Cardiac ventricle fibroblast (primary cell): ENCODE measurements at places on chromosomes 16 and 17. TPM values are rescaled to one million over a fixed set of nuclear protein-coding genes. Genes with fewer than 3 reads are reported as not detected.

Gene STARD3
- total RNA-seq: 23.1 and 31.5 TPM in 2 replicates

Gene COX11
- total RNA-seq: 34.0 and 41.4 TPM in 2 replicates

Gene SEPTIN12
- not detected in 2 replicates for total RNA-seq

Gene MGAT5B
- total RNA-seq: 0.12 and 0.15 TPM in 2 replicates

Gene MPP2
- 7.1 and 7.6 TPM in 2 replicates for total RNA-seq

Gene TVP23A
- total RNA-seq: 1.2 TPM in 1 of 2 replicates, not detected in the other
